NCI-H526 treated with DMSO at 0.1 percent for 48 hours (cell line): ENCODE measurements at places on chromosomes 13 and 19.

DNA sequence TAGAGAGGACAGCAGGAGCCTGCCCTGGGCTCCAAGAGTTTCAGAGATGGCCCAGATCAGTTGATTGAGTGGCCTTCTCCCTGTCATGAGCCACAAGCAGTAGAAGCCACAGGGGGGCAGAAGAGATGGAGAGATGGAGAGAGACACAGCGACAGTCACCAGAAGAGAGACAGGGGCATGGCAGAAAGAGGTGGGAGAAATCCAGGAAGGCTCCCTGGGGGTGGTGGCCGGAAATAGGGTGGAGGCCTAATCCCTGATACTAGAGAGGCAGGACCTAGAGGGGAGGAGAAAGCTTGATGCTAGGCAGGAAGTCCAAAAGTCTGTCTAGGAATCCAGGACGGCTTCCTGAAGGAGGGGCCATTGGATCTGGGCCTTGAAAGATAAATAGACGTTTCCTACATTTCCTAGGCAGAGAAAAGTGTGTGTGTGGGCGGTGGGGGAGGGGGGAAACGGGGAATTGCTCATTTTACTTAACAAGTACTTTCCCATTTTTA lies 9.6 kb upstream of the TPM4 start:
- no peak for DNase-seq

DNA sequence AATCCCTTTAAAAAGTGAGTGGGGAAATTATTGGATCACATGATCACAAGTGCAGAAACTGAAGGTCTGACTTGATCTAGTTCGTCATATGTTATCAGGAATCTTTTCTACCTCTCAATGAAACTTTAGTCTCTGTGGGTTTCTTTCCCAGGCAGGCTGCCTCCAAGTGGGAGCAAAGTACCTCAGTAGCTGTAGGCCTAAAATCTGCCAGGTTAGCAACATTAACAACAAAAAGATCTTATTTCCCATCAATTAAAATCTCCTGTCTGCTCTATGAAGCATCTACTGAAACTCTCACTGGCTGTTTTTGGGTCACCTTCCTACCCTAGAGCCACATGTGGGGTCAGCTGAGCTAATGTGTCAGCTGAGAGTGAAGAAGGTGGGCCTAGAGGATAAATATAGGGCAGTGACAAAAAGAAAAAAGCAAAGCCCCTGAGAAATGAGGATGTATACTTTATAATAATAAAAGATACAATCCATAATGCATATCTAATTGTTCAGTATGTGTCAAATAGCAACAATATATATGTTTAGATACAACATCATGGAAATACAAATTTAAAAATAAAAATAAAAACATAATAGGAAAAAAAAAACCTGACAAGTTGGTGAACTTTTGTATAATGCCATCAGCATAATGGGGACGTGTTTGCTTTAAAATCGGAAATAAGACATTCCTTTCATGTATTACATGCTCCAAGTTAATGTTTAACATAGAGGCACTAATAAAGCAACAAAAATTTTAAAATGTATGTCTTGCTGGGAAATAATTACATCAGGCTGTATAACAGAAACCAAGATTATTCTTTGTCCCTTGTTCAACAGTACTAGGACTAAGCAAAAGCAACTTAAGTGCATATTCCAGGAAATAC lies 141.1 kb downstream of the GPC5 start:
- DNase-seq, result no peak

DNA sequence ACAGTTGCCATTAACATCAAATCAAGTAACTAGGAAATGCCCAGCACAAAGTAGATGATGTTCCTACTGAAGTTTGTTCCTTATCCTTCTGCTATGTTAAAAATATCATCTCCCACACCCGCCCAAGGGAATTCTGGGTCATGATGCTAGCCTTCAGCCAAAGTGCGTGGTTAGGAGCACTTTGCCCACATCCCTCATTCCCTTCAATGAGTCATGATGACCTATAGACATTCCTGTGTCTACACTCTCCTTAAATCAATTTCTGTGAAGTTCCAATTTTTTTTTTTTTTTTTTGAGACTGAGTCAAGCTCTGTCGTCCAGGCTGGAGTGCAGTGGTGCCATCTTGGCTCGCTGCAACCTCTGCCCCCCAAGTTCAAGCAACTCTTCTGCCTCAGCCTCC lies 17.0 kb downstream of the RXFP2 start:
- DNase-seq, result no peak

DNA sequence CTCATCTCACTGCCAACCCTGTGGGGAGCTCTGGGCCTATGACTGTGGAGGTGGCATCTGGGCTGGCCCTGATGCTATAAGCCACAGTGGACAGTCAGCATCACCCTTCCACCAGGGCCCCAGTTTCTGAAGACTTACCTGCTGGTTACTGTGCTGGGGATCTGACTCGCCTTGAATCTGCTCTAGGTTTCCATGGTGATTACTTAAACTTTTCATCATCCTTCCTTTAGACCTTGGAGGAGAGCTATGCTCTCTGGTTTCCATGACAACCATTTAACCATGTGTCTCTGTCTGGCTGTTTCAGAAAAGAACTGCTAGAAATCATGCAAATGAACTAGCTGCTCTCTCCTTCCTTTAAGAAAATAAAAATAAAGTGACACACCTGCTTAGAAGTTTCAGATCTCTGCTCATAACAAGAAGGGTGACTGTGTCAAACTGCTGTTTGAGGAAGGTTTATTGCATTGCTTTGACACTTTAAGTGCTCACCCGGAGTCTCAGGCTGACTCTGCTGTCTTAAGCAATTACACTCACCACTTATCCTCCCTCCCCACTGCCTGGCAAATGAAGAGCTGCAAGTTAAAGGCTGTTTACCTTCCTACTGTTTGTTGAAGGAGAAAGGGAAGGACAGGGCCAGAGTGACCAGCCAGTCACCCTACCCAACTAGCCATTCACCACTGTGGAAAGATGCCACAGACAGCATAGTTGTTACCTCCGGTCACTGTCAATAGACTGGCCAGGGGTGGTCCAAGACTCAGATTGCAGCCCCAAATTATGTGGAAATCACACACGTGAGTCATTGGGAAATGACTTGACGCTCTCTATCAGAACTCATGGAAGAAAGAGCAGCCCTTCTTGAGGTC lies 87.6 kb downstream of the HSPH1 start:
- peak; percentile 2 for DNase-seq

GRCh38 chr19:17005000-17005399 lies 21.6 kb downstream of the CPAMD8 start:
- DNase-seq, result no peak

DNA sequence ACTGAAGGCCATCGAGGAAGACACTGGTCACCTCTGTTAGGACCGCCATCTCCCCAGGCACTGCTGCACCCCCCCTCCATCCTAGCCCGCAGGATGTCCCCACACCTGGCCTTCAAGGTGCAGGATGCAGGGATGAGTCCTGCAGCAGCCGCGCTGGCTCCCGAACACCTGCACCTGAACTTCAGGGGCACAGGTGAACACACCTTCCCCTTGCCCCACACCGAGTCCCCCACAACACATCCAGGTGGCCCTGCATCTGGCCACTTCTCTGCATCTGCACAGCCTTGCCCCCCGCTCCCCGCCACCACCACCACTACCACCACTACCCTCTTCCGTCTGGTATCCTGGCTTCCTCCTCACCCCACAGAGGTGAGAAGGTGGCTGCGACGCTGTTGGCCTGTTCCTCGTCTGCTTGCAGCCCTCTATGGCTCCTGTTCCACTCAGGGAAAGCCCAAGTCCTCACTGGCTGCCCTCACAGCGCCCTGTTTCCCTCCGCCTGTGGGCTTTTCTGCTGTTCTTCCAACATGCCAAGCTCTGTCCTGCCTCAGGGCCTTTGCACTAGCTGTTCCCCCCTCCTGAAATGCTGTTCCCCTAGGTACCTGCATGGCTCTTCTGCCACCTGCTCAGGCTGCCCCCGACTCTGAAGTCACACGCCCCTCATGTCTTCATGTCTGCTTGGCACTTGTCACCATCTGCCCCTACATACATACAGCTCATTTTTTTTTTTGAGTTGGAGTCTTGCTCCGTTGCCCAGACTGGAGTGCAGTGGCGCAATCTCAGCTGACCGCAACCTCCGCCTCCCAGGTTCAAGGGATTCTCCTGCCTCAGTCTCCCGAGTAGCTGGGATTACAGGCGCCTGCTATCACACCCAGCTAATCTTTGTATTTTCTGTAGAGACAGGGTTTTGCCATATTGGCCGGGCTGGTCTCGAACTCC lies 1.4 kb upstream of the CERS1 start:
- no peak for DNase-seq
